ENCODE measurements at places on chromosomes 5 and 9. TPM values are rescaled to one million over a fixed set of nuclear protein-coding genes. Genes with fewer than 3 reads are reported as not detected.

WNK2 gene
- 0.11 TPM for total RNA-seq

NUTM2F gene
- total RNA-seq = not detected

FANCG gene
- 23.1 TPM for total RNA-seq

LCN15 gene
- not detected for total RNA-seq

CDH9 gene
- not detected for total RNA-seq

ZNF483 gene
- 1.9 TPM for total RNA-seq

SLC45A2 gene
- total RNA-seq = under 0.01 TPM

GLRA1 gene
- not detected for total RNA-seq

PRR16 gene
- total RNA-seq = 5.9 TPM

PCDHGA8 gene
- total RNA-seq = 1.1 TPM

OBP2B gene
- not detected for total RNA-seq

GRK6 gene
- 42.4 TPM for total RNA-seq

IER5L gene
- total RNA-seq = 74.2 TPM

IGFBPL1 gene
- total RNA-seq = 0.12 TPM

SPINK13 gene
- 0.37 TPM for total RNA-seq

SPINK7 gene
- total RNA-seq = not detected

SNCB gene
- total RNA-seq = 2.8 TPM

SV2C gene
- not detected for total RNA-seq

TAF11L5 gene
- not detected for total RNA-seq

CDKN2B-AS1 gene
- 4.1 TPM for total RNA-seq

PCDHA2 gene
- under 0.01 TPM for total RNA-seq
